HFFc6 (cell line): ENCODE measurements at places on chromosomes 2 and 18. TPM values are rescaled to one million over a fixed set of nuclear protein-coding genes. Genes with fewer than 3 reads are reported as not detected.

DNA sequence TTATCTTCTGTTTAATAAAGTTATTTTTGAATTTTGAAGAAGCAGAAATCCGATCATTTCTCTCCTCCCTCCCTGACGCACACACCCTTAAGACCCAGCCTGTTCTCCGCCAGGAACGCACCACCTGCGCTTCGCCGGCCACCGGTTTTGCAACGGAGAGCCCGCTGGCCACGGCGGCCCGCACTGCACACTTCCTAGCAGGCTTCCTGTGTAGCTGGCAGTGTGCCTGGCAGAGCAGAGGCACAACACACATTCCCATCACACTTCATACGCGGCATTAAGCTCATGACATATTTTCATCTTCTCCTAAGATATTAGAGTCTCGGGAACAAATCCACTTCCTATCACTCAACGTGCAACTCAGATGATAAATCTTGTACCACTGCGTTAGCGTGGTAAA, 148.0 kb downstream of the HDAC4 start:
- peaks cover 5% of the 10 kb centered on the region for H3K36me3 ChIP-seq
- DNase-seq: no peak
- H3K4me3 ChIP-seq: no peak overlapping the region
- no peak overlapping the region for H3K27ac ChIP-seq
- H3K4me1 ChIP-seq: peaks cover 48% of the 10 kb centered on the region
- no peaks in the 10 kb centered on the region; the same call in 1 of the 2 replicates for H3K27me3 ChIP-seq

DNA sequence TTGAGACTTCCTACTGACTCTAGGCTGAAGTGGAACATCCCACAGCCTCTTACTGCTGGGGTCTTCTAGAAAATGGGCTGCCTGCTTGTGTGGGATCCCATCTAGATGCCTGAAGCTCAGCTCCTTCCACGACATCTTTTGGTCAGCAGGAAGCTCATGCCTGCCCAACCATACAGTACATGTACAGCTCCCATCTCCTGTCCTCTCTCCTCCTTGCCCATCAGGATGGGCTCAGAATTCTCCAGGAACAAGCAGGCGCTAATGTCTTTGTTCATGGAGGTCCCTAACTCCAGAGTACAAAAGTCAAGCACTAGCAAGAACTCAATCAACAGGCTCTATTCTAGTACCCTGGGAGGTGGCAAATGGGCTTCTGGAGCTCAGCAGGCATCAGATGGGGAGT, 31.7 kb upstream of the GPR17 start:
- H3K4me1 ChIP-seq: peaks cover 51% of the 10 kb centered on the region
- peak overlapping the region; percentile 87; the same call in 1 of the 2 replicates for H3K27ac ChIP-seq
- H3K4me3 ChIP-seq: no peak overlapping the region
- peaks cover 32% of the 10 kb centered on the region for H3K36me3 ChIP-seq
- peaks cover 3% of the 10 kb centered on the region for H3K27me3 ChIP-seq

- H3K4me3 ChIP-seq: peak overlapping the region; percentile 66
- peaks cover 3% of the 10 kb centered on the region; the same call in 1 of the 2 replicates for H3K27me3 ChIP-seq
These were observed 76.3 kb upstream of the ID2 start for GRCh38 chr2:8605351-8606065.

- DNase-seq: no peak
- no peaks in the 10 kb centered on the region for H3K36me3 ChIP-seq
- no peak overlapping the region for H3K27ac ChIP-seq
- peaks cover 2% of the 10 kb centered on the region for H3K27me3 ChIP-seq
These were observed 6.7 kb downstream of the PASK start for GRCh38 chr2:241142593-241142992.

DNA sequence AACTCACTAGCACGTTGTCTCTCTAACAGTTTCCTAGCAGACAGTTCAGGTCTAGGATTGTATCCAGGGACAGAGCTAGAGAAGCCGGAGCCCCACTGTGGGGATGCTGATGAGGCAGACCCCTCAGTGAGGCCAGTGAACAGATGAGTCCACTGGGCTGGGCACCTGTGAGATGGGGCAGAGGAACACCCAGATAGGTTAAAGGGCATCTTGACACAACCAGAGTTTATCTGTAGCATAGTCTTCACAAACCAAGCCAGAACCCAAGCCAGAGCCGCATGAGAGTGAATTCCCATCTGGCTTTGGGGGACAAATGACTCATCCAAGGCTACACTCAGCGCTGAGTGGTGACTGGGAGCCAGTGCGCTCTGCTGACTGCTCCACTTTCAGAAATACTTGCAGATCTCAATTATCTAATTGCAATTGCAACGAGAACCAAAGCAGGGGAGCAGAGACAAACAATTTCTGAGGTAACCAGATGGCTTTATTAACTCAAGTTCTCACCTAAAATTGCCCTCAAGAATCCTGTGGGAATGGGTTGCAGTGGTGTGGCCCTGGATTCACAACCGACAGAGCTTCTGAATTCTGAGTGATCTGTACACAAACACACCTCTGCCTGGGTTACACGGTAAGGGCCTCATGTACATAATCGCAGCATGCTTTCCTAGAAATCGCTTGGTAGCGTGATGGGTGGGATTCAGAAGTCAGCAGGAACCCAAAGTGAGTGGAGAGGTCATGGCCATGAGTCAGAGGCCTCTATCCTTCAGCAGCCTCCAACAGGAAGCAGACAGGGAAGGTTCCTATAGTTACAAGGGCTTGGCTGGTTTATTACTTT, 48.7 kb upstream of the MSH2 start:
- peak overlapping the region; percentile 34; the same call in 1 of the 2 replicates for H3K4me3 ChIP-seq
- no peaks in the 10 kb centered on the region for H3K36me3 ChIP-seq
- H3K4me1 ChIP-seq: peaks cover 34% of the 10 kb centered on the region
- H3K27ac ChIP-seq: peak overlapping the region; percentile 69
- DNase-seq: peak; percentile 43

Gene SPATA3
- total RNA-seq: not detected in 3 replicates

Gene PDE1A
- total RNA-seq: 3.0 and 6.4 TPM in 2 replicates
